ENCODE measurements at places on chromosomes 12 and 14.
A peak's percentile ranks its signal among the peaks of the same experiment; 100 is the strongest.

DNA sequence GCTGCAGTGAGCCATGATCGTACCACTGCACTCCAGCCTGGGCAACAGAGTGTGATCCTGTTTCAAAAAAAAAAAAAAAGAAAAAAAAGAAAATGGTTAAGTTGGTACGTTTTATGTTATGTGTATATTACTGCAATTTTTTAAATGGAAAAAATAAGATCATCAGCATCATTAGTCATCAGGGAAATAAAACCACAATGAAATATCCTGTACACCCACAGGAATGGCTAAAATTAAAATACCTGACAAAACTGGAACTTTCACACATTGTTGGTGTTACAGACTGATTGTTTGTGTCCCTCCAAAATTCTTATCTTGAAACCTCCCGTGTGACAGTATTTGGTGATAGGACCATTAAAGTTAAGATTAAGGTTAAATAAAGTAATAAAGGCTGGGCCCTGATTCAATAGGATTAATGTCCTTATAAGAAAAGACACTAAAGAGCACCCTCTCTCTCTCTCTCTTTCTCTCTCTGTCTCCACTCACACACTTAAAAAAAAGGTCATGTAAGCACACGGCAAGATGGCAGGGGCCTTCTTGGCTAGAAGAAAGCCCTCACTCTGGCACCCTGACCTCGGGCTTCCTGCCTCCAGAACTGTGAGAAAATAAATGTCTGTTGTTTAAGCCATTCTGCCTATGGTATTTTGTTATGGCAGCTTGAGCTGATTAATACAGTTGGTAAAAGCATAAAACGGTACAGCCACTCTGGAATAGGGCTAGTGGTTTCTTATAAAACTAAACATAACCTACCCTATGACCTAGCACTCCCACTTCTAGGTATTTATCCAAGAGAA lies 48.3 kb upstream of the ZFP36L1 start:
- no peak for DNase-seq

DNA sequence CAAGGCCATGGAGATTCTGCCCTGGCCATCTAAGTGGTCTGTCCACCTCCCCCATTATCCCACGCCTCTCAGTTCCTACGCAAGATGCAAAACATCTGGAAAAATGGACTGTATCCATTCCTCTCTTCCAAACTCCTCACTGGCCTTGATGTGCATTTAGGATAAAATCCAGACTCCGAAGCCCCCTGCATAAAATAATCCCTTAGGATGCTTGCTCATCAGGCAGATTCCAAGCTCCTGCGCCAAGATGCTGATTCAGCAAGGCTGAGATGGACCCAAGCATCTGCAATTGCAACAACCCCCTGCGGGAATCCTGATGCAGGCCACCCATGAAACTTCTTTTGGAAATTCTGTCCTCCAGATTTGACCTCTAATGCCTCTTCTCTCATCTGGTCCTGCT lies 81.6 kb downstream of the SPRING1 start:
- no peak for DNase-seq

DNA sequence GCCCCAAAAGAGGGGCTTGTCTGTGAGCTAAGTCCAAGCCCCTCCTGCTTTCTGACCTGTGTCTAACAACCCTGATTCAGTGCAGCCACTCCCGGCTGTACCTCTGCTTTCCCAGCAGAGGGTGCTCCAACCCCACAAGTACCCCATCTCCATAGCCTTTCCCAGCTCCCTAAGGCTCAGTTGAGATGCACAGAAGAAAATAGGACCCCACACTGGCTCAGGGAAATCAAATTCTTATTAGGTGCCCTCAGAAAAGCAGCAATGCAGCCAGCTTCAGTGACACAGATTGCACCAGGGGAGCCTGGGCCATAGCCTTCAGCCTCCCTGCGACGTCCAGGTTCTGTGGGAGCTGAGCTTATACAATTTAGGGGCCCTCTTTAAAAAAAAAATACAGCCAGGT lies 49.9 kb downstream of the LRRC74A start:
- peak; percentile 64 for DNase-seq

DNA sequence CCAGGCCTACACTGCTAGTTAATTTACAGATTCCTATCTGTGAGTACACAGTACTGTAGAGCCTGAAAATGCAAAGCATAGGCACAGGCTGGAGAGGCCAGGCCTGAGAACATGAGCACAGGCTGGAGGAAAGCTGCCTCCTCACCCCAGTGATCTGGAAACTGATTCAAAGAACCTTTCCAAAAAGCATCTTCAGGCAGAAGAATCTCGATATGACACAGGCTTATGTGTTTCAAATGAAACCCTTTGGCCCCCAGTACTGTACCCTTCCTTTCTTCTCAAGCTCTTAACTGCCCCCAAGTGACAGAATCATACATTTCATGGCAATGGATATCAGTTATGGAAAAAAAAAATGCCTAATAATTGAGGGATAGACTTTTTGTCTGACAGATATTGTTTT lies 122.0 kb downstream of the KCNC2 start:
- no peak for DNase-seq

DNA sequence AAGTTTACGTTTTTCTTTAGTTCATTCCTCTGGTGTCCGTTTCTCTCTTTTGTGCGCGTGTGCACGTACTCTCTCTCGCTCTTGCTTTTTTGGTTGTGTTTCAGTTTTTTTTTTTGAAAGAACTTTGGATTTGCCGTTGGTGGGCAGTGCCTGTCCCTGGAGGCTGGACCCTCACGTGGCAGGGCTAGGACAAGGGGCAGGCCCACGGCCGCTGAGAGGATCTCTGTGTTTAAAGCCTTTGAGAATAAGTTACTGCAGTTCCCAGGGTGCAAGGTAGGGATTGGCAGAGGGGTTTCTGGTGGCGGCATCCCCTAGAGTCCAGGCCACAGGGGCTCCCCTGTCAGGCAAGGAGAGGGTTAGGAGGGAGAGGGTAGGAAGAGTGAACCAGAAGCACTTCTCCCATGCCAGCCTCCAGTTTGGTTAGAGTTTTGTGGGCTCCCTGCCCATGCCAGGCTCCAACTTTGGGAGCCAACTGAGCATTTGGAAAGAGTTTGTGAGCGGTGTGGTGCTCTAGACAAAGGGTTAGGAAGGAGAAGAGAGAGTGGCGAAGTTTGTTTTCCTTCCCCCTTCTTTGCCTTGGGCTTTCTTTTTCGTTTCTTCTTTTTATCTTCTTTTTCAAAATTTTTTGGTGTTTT lies 30.5 kb downstream of the ZFHX2 start:
- no peak for DNase-seq

DNA sequence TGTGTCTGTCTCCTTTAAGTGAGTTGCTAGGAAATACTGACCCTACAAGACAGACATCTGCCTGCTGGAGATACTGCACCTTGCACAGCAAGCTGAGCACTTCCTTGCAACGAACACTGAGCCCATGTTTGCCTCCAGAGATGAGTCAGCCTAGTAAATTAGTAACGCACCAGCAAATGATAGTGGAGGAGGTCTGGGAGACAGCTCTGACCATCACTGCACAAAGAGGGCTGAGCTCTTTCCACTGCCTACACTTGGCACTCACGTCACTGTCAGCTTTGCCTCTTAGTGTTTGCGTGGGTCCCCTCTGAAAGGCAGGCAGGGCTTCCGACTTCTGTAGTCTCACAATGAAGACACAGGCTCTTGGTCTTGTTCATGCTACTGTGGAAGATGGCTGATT lies 109.0 kb downstream of the APAF1 start:
- DNase-seq: no peak

- no peak for DNase-seq
These were observed 334.4 kb downstream of the KCNH5 start for GRCh38 chr14:62710811-62711210.

- peak; percentile 1 for DNase-seq
These were observed 239.1 kb upstream of the ARID2 start for GRCh38 chr12:45490232-45490881.

GRCh38 chr12:74646831-74647230 lies 109.2 kb downstream of the ATXN7L3B start:
- DNase-seq: no peak

DNA sequence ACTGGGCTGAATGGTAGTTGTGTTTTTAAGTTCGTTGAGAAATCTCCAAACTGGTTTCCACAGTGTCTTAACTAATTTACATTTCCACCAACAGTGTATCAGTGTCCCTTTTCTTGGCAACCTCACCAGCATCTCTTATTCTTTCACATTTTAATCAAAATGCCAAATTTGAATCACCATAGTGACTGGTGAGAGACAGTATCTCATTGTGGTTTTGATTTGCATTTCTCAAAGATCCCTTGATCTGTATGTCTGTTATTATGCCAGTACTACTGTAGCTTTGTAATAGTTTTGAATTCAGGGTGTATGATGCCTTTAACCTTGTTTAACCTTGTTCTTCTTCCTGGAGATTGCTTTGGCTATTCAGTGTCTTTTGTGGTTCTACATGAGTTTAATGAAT lies 2.2 kb upstream of the EIF2S3B start:
- DNase-seq: no peak

- DNase-seq: peak; percentile 12
These were observed 10.4 kb upstream of the SALL2 start for GRCh38 chr14:21536418-21537089.

DNA sequence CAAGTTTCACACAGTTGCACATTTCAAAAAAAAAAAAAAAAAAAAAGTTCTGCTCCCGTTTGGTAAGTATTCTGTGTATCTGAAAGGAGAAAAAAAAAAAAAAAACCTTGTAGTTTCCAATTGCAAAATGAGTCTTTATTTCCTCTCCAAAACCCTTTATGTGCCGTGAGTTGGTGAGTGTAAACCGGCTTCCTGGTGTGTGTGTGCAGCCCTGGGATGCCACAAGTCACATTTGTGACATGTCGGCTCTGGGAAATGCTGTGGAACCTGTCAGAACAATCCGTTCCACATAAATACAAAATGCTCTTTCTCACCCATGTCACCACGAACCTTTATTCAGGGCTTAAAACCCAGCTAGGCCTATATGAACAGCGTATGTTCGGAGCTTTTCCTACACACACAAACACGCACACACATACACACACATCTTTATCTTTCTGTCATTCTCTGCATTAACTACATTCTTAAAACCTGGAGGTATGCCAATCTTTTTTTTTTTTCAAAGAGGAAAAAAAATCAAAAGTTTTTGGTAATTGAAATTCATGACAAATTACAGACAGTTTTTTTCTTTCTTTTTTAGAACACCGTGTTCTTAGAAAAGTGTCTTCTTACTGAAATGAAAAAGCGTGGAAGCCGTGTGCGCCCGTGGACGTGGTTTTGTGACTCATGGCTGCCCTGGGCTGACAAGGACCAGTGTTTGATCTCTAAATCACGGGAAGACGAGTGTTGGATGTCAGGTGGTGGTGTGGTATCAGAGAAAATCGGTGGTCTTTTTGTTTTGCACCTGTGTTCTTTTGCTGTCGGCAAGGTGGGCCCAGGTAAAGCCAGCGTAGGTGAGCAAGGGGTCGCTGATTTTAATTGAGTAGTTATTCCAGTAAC lies 612.0 kb downstream of the VRK1 start:
- DNase-seq: no peak

GRCh38 chr14:71466946-71467345 lies 465.3 kb upstream of the RGS6 start:
- no peak for DNase-seq

DNA sequence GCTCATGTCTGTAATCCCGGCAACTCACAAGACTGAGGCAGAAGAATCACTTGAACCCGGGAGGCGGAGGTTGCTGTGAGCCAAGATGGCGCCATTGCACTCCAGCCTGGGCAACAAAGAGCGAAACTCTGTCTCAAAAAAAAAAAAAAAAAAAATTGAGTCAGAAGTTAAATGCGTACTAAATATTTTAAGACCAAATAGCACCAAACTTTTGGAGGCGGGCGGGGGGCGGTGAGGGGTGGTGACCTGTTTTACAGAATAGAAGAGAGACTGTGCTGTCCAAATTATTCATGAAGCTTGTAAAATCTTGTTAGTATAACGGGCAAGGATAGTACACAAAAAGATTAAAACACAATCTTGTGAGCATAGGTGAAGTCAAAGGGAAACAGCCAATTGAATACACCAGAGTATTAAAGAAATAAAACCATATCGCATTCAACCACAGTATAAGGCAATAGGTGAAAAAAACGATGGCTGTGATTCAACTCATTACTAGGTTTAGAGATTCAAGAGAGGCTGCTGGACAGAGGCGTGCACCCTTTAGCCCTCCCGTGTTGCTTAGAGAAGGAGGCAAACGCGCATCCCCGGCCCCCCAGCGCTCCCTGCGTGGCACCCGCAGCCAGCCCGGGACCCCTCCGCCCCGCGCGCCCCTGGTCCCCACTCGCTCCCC lies 571 bp downstream of the ZNF891 start:
- DNase-seq: no peak

DNA sequence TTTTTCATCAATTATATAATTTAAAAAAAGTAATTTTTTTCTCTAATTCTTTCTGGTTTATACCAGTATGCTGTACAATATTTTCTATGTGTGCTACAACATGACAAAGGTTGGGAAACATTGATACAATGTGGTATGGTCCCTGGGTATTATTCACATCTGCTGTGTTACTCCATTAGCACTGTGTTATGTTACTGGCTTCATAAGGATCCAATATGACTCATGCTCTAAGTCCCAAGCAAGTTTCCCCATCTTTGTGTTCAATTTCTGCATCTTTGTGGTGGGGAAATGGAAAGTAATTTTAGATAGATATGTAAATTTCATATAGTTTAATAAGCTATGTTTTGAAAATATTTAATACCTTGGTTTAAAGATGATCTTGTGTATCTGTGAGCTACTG lies 35.8 kb downstream of the FBXO33 start:
- no peak for DNase-seq

DNA sequence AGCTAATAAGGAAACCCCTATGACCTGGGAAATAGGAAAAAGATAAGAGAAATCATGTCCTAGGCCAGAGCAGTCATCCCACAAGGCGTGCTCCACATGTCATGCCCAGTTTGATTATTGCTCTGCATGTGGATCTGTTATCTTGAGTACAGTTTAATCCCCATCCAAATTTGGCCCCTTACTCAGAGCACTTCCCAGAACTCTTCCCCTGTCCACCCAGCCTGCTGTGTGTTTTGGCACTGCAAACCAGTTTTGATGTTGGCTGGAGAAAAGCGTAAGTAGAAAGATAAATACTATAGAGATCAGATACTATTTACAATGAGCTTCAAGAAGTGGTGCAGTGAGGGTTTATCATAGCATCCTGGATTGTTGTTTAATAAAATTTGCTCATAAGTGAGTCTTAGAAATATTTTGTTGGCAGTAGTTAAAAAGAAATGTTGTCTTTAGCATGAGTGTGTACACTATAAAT lies 83.8 kb downstream of the PTPRB start:
- DNase-seq: peak; percentile 23

DNA sequence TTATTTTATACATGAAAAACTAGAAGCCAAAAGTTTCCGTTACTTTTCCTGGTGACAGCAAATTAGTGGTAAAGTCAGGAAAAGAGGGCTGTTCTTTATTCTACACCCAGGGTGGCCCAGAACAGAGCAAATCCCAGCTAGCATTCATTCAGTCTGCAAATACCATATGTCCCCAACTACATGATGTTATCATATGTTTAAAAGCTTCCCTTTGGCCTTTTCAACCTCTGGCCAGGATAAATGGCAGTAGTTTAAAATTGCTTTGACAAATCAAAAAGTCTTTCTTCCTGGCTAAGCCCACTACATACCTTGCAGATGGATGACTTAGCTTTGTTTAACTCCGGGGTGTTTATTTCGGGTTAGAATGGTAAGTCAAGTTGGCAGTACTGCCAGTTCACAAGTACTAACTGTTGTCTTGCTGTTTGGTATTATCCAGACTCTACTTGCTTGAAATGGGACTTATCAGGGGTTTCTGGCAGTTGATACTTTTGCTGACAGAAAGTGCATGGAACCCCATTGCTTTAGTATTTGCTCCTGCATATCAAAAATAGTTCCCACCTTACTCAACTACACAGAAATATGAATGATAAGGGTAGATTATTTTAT lies 69.7 kb downstream of the PKP2 start:
- no peak for DNase-seq
